ENCODE measurements at places on chromosomes 3 and 15.

DNA sequence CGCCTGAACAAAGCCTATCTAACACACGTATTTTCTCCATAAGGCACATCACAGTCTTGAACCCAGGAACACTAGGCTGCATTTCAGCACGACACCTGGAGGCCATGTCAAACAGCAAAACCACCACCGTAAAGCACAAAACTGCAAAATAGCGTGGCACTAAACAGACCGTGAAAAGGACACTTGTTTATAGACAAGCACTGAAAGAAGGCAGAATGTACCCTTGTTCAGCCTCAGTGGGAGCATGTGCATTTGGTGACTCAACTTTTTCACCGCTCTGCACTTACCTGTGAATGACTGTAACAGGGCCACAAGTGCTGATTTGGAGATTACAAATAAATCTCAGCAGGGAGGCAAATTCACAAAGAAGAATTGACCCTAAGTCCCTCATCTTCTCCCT lies 80.8 kb downstream of the ISG20 start:
- no peak for DNase-seq

DNA sequence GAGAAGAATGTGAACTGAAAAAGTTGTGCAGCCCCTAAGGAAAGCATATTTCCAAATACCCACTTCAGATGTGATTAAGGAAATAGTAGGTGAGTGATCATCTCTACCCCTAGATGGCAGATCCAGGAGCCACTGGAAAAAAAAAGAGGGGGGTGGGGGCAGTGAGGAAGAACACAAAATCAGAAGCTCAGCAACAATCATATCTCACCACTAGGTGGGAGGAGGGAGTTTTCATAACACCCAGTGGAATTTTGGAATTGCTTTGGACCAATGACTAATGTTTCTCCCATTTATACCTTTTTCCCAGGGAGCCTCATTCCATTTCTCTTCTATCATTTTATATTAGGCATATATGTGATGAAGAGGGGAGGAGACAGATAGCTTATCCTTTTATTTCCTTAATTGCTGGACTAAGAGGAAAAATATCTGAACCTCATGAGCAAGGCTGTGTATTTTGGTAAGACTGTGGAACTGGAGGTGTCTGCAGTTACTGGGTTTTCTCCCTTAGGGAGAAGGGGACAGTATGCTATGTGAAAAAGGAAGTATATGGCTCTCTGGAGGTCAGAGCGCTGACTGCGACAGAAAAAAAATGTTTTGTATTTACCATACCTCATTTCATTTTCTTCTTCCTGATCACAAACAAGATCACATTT lies 363.4 kb downstream of the GAP43 start:
- DNase-seq, result no peak

GRCh38 chr3:111690242-111690641 lies 95.1 kb upstream of the ZBED2 start:
- no peak for DNase-seq

- DNase-seq, result no peak
Observed at GRCh38 chr15:39510001-39510701, 70.7 kb upstream of the THBS1 start.

DNA sequence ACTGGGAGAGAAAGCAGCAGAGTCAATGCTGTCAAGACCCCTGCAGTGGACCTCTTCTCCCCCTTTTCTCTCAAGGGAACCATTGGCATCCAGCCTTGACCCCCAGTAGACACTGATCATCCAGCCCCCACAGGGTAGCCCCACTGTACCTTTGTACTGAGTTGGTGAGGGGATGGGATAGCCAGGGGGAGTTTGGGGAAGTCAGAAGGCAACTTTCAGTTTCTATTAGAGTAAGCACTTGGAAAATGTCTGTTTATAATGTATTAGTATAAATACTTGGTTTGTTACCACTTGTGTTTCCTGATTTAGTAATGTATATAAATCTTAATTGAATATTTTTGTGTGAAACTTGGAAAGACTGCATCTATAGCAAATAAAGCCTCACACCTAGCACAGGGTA lies 25.0 kb downstream of the DAG1 start:
- DNase-seq, result no peak

DNA sequence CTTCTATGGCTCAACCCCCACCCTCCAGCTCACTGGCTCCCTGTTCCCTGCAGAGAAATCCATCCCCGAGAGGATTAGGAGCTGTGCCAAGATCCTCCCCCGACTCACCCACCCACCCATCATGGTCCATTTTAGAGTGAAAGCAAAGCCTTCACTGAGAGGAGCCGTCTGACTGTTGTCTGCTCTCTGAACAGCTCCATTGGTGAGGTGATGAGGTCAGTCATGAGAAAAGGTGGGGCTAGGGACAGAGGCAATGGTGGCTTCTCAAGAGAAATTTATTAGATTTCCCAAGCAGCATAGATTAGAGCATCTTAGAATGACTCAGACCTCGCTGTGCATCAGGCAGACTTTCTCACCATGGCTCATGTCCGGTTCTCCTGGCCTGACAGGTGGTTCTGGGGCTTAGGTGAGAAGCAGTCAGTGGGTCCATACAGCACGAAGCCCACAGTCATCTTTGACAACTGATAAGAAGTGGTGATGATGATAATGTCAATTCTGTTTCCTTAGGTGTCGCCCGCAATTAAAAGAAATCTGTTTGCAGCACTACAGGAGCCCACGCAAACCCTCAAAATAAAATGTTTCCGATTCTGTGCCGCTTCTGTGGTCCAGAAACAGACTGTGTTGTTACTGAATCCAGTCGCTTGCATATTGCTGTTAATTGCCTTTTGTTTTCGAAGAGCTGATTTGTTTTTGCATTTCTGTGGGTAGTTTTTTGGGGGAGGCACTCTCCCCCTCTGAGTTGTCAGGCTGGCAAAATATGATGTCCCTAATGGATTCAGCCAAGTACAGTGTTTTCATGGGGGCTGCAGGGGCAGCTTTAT lies 24.8 kb upstream of the RHO start:
- no peak for DNase-seq

- no peak for DNase-seq
Observed at GRCh38 chr3:50325113-50325480, 2.6 kb upstream of the HYAL2 start.
